Fibroblast of skin of right quadriceps (primary cell): ENCODE measurements at places on chromosomes 13 and 19.

DNA sequence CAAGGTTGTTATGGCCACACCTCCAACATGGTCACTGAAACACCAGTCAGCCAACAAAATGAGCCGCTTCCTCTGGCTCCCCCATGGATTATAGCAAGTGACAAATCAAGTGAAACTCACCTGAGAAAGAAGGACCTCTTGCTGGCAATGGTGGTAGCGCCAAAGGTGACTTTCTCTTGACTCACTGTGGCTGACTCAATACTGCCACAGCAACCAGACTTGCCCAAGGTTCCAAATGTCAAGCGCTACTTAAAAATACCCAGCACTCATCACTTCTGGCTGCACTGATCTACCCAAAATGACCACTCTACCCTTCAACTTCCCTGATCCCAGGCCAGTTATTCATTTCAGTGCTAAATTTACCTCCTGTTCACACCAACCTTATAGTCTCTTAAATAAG lies 495.5 kb downstream of the FOXO1 start:
- no peak for DNase-seq

GRCh38 chr13:64782466-64782865 lies 2447.7 kb downstream of the PCDH9 start:
- DNase-seq, result no peak

- no peak for DNase-seq
Measured at GRCh38 chr19:17296273-17296672, 7.0 kb downstream of the ABHD8 start.

- DNase-seq, result no peak
Measured at GRCh38 chr19:19546751-19547162, 8.7 kb downstream of the CILP2 start.

- DNase-seq, result peak; percentile 41
Measured at GRCh38 chr19:37007587-37008220, 70.5 kb upstream of the ZNF420 start.

DNA sequence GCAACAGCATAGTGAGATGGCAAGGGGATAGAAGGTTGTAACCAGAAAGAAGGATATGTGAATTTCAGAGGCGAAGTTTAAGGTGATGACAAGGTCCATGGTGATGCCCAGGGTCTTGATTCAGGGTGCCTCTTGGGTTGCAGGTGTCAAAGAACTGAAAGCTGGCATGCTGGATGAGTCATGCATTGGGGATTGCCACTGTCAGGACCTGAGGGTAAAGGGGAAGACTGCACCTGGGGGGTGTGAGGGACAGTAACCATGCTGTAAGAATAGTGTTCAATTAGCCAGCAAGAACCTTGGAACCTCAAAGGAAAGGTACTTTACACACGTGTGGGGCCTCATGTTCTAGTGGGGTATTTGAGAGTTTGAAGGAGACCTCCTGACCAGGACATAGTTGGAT lies 279.6 kb downstream of the SLC7A1 start:
- no peak for DNase-seq

GRCh38 chr13:33208290-33209220 lies 77.0 kb downstream of the STARD13 start:
- no peak for DNase-seq

DNA sequence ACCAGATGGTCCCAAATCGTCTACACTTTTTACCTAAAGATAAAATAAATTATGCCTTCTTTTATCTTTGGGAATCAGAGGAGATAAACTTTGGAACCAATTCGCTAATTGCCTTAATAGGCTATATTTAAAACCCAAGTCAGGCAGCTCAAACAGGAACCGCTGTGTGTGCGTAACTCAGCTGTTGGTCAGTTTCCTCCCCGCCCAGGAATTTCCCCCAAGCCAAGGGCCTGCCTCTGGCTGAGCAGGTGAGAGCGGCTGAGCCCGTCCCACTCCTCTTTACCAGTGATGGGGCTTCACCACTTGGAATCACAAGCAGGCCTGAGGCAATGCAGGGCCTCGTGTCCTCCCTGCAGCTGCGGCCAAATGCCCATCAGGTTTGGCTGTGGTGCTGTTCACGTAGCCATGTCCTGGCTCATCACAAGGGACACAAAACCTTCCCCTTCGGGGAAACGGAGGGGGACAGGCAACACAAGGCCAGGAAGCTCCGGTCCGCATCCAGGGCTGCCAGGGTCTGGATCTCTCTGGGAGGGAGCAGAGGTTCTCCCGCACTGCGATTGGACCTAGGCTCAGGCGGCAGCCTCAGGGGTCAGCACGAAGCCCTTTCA lies 503 bp upstream of the SLC7A9 start:
- no peak for DNase-seq

DNA sequence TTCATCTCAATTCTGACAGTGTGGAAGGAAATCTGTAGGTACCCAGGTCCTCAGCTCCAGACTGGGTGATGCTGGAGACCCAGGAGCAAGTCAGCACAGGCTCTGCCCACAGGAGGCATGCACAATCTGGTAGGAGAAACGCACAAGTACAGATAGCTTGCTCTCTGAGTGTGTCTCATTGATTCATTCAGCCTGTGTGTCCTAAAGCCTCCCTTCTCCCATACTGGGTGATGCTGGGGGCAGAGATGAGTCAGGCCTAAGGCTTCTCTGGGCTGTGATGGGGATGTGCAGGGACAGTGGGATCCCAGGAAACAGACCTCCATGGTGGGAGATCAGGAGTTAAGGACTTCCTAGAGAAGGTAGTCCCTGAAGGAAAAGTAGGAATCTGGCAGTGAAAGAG lies 6.8 kb downstream of the ZNF526 start:
- DNase-seq, result peak; percentile 23

- DNase-seq, result no peak
Measured at GRCh38 chr13:63843766-63844699, 2428.4 kb upstream of the PCDH20 start.

- no peak for DNase-seq
Measured at GRCh38 chr19:16441661-16442162, 30.1 kb downstream of the EPS15L1 start.

DNA sequence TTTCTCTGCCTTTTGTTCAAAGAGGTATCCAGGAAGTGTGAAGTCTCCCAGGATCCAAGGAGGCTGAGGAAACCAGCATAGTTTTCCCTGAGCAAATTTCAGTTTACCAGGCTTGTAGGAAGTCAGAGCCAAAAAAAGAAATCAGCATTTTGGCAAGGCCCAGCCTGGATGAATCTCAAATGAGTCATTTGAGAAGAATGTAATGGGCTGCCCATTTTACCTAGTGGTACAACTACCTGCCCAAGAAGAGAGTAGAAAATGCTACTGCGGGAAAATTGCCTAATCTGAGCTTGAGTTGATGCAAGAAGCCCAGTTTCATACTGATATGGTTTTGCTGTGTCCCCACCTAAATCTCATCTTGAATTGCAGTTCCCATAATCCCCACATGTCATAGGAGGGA lies 284.1 kb upstream of the ZNF507 start:
- no peak for DNase-seq

- DNase-seq, result no peak
Measured at GRCh38 chr13:113923376-113924063, 50.4 kb downstream of the C13orf46 start.

DNA sequence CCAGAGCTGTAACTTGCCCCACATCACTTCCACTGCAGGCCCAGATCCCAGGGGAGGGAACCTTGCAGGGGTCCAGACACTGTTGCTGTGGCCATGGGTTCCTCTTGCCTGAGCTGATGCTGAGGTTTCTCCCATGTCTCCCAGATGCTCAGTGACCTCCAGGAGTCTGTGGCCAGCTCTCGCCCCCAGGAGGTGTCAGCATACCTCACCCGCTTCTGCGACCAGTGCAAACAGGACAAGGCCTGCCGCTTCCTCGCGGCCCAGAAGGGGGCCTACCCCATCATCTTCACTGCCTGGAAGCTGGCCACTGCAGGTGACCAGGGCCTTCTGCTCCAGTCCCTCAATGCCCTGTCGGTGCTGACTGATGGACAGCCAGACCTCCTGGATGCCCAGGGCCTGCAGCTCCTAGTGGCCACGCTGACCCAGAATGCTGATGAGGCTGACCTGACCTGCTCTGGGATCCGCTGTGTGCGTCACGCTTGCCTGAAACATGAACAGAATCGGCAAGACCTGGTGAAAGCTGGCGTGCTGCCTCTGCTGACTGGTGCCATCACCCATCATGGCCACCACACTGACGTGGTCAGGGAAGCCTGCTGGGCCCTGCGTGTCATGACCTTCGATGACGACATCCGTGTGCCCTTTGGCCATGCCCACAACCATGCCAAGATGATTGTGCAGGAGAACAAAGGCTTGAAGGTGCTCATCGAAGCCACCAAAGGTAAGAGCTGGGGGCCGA lies 12.1 kb upstream of the SLC25A42 start:
- DNase-seq, result no peak
